ENCODE measurements at places on chromosomes 11 and 22.

DNA sequence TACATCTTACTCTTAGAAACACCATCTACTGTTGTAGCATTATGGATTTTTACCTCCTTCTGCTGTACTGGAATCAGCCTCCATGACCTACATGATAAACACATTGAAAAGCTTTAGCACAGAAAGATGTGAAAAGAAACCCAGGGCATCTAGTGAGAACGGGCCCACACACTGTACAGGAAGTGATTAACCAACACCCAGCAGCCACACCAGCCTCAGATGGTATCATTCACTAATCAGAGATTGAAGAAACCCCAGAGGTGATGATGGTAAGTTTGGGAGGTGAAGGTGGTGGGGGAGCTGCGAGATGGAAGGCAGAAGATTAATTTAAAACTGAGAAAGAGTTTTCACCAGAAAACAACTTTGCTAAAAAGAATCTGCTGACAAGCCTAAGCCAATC lies 46.1 kb downstream of the RASSF10 start:
- DNase-seq, result no peak

- DNase-seq, result peak; percentile 71
These were observed 14.8 kb downstream of the FSHB start for GRCh38 chr11:30245621-30246020.

- DNase-seq, result peak; percentile 88
These were observed 17.9 kb downstream of the CRELD2 start for GRCh38 chr22:49936018-49936972.

DNA sequence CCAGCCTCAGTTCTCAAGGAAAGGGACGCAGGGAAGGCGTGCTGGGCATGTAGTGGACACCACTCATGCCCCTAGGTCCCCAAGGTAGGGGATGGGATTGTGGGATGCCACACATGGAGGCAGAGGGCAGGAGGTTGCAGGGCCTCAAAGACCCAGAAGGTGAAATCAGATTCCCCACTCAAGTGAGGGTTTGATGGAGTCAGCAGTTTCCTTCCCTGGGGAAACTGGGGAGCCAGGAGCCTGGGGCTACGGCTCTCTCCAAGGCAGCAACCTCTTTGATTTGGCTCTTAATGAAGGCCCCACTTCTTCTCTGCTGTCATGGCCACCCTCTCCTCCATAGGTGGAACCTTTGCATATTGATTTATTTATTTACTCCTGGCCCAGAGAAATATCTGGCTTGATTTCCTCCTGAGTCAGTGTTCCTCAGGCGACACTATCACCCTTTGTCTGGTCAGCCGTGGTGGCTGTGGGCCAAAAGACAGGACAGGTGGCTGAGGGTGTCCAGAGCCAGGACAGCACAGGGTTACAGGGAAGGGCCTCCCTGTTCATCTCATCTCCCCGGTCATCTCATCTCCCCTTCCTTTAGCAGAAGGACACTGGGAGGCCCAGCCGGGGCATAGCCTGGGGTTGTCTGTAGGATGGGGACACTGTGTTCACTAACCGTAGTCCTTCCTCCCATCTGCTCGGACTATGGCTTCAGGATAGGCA lies 9.6 kb downstream of the GNAZ start:
- no peak for DNase-seq

GRCh38 chr11:92803391-92803790 lies 166.1 kb upstream of the MTNR1B start:
- DNase-seq, result no peak

DNA sequence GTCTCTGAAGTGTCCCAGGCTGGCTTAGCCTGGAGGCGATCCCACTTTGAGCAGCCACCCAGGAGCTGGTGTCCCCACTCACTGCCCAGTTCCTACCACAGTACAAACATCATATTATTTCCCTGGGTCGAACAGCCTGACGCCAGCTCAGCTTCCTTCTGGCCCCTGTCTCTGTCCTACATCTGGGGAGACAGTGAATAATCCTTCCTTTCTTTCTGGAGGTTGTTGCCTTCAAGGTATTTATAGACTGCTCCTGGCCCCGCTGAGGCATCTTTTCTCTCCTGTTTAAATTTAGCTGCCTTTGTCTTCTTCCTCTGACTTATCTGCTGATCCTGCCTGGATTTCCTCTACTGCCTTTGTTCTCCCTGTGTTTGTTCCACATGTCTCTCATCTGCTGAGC lies 56.8 kb upstream of the LRRC55 start:
- no peak for DNase-seq

DNA sequence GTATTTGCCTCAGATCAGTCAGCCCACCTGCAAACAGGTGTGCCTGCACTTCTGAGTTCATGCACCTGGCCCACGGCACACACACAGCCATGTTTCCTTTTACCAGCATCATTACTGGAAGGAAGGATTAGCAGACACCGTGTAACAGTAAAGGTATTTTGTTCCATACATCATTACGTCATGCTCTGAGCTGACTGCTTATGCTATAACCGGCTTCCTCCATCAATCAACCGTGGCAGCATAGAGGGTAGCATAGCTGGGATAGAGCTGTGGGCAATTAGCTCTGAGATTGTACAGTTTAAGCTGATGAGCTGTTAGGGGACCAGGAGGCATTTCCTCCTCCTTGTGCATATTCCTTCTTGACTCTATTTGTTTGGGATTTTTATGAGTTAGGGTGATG lies 102.4 kb downstream of the ME3 start:
- DNase-seq, result no peak

GRCh38 chr11:65066805-65067291 lies 8.5 kb upstream of the NAALADL1 start:
- DNase-seq, result no peak

- DNase-seq, result no peak
These were observed 39.2 kb upstream of the SLC22A25 start for GRCh38 chr11:63282579-63282978.

DNA sequence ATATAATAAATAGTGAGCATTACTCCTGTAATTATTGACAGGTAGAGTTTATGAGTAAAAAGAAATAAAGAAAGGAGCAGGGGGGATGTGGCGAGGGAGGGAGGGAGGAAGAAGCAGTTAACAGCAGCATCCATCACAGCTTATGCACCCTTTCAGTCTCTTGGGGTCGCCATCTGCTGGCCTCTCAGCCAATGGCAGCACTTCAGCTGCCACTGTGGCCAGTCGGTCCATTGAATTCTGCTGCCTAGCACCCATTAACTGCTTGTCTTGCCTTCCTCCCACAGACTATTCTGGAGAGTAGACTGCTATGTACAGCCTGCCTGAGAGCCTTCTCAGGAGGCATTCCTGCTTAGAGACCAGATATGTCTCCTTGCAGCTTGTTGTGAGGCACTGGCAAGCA lies 388.3 kb downstream of the TENM4 start:
- DNase-seq, result no peak

- no peak for DNase-seq
These were observed 563.9 kb upstream of the B3GAT1 start for GRCh38 chr11:134975866-134976376.

- peak; percentile 77 for DNase-seq
These were observed 225.8 kb downstream of the ETS1 start for GRCh38 chr11:128361451-128362020.

DNA sequence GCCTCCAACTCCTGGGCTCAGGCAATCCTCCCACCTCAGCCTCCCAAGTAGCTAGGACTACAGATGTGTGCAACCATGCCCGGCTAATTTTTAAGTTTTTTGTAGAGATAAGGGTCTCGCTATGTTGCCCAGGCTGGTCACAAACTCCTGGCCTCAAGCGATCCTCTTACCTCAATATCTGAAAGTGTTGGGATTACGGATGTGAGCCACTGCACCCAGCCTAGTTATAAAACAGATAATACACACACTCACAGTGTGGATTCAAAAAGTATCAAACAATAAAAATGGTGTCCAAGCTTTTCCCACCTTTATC lies 377 bp upstream of the CCDC188 start:
- DNase-seq, result no peak

DNA sequence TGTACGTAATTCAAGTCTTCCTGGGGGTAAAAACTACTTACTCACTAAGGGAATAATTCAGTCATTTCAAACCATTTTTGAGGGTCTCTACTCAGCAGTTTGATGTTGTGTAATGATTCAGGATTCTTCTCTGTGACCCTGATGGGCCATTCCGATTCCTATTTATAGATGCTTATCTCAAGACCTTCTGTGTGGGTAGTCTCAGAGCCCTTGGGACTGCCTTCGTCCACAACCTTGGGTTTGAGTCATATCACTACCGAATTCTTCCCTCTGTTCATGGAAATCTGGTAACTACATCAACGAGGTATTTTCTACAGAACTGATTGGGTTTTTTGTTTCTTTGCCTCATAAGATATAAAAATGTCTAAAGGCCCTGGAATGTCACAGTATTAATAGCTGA lies 14.3 kb upstream of the CBX6 start:
- no peak for DNase-seq

- DNase-seq, result no peak
These were observed 507.8 kb upstream of the CNTN5 start for GRCh38 chr11:98512938-98513337.

DNA sequence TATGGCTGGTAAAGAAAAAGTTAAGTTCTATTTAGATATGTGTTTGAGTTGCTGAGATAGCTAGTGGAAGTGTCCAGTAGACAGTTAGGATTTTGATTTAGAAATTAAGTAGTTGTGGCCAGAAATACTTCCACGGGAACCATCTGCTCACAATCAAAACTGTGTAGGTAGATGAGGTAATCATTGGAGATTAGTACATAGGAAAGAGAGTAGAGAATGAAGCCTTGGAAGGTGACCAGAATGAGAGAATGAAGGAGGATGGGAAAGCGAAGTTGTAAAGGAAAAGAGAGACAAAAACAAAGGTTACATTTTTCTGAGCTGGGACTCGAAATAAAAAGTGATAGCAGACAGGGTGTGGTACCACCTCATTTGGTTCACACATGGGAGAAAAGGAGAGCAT lies 296.9 kb upstream of the SORL1-AS1 start:
- DNase-seq, result no peak

GRCh38 chr11:57394203-57394965 lies 3.9 kb upstream of the PRG2 start:
- DNase-seq, result no peak

- no peak for DNase-seq
These were observed 323.3 kb downstream of the TENM4 start for GRCh38 chr11:79117488-79117887.

DNA sequence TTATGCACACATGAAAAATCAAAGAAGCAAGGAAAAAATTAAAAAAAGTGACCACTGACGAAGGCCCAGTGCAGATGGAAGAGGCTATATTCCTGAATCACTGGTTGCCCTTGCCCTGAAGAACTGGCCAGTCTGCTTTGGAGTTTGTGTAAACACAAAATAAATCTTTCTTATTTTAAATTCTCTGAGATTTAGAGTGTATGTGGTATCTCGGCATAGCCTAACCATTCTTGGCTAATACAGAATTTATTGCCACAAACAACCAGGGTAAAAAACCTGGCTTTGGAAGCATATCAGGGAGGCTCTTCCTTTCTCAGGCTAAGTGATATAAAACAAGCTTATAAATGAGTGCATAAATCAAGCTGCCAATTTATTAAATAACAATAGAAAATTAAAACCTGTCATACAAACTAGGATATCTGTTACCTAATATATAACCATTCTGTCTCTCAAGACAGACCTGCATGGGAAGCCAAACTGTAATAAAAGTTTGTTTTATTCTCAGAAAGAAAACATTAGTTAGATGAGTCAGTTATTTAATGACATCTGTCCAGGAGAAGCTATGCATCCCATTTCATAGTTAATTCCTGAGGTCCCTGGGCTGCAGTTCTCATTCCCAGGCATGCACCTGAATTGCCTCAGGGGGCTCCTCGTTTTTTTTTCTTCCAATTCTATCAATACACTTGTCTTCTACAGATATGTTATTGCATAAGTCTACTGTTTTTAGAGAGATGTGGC lies 6.1 kb upstream of the TMEM135 start:
- no peak for DNase-seq

GRCh38 chr11:8082391-8083087 lies 1.5 kb downstream of the TUB start:
- no peak for DNase-seq

- no peak for DNase-seq
These were observed 2.1 kb downstream of the ADA2 start for GRCh38 chr22:17217179-17217578.

- DNase-seq, result no peak
These were observed at the start of gene FAM83F for GRCh38 chr22:39994566-39995392. Gene FAM83F, plus strand, starts transcription at chr22:39994954. Its CDS starts 89 bp downstream, at chr22:39995043.

GRCh38 chr11:17386331-17387084 lies 2.0 kb downstream of the KCNJ11 start:
- peak; percentile 55 for DNase-seq

DNA sequence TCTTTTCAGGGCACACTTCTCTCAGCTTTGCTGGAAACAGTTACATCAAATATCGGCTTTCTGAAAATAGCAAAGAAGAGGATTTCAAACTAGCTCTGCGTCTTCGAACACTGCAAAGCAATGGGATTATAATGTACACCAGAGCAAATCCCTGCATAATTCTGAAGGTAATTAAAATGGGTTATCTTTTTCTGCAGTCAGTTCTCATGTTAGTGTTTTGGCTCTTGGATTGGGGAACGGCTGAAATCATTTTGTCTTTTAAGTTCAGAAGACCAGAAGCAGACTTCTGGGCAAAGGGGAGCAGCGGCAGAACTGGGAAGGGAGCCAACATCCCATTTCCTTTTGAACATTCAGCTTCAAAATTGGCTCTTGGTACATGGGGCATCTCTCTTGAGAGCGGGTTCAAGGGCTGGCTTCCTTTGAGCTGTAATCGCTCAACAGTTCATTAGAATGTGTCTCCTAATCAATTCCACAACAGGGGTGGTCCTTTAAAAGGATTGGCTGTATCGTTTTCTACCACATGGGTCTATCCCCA lies 110.2 kb upstream of the MTNR1B start:
- DNase-seq, result no peak

- no peak for DNase-seq
These were observed 324.1 kb downstream of the C11orf87 start for GRCh38 chr11:109745996-109746625.

All from iris pigment epithelial cell (primary cell).